ENCODE measurements at places on chromosomes 2 and 18.

- DNase-seq, result no peak
Measured at GRCh38 chr2:138777996-138778395, 2.2 kb downstream of the NXPH2 start.

DNA sequence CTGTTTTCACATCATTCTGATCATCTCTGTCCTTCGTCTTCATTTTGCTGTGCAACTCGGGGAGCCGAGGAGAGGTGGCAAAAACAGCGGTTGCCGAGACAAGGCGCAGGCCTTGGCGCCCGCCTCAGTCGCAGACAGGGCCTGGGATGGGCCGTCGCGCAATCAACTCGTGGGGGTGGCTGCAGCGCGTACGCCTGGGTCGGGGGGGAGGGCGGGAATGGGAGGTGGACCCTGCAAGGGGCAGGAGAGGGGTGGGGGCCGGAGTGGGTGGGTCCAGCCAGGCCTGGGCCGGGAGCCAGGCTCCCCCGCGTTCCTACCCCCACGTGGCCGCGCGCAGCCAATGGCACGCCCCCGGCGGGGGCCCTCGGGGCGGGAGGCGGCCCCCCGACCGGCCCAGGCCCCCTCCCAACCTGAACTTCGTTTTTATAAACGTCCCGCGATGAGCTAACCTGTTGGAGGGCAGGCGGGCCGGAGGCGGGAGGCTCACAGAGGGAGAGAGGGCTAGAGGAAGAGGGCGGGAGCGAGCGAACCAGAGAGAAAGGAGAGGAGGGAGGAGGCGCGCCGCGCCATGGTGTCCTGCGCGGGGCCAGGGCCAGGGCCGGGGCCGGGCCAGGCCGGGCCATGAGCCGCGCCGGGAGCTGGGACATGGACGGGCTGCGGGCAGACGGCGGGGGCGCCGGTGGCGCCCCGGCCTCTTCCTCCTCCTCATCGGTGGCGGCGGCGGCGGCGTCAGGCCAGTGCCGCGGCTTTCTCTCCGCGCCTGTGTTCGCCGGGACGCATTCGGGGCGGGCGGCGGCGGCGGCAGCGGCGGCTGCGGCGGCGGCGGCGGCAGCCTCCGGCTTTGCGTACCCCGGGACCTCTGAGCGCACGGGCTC is at the start of gene HOXD13:
Gene HOXD13, plus strand, starts transcription at position 452 of the 875 bp plus-strand sequence. Its CDS starts 170 bp downstream, at position 622.
- no peak for DNase-seq

DNA sequence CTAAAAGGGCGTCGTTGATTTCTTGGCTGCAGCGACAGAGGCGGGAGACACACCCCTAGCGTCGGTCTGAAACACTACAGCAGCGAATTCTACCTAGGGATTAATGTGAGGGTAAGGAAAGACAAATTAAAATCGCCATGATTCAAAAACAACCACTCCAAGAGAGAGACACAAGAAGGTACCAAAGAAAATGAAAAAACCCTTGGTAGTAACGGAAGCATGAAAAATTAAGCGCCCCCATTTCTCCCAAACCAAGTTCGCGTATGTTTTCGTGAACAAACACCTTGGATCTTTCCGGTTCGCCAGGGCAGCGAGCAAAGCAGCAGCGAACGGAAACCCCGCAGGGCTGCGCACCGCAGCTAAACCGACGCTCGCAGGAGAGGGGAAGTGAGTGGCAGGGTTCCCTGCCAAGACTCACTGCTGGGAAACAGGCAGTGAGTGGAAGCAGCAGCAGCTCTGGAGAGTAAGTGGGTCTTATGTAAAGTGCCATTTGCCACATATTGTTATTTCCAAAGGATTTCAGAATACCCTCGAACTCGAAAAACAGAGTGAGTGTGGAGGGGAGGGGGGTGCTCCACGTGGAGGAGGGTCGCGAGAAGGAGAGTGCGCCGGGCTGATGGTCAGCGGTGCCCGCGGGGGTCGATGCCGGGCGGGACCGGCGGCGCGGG is 1.0 kb downstream of the PPP3R1 start:
- DNase-seq, result peak; percentile 74

DNA sequence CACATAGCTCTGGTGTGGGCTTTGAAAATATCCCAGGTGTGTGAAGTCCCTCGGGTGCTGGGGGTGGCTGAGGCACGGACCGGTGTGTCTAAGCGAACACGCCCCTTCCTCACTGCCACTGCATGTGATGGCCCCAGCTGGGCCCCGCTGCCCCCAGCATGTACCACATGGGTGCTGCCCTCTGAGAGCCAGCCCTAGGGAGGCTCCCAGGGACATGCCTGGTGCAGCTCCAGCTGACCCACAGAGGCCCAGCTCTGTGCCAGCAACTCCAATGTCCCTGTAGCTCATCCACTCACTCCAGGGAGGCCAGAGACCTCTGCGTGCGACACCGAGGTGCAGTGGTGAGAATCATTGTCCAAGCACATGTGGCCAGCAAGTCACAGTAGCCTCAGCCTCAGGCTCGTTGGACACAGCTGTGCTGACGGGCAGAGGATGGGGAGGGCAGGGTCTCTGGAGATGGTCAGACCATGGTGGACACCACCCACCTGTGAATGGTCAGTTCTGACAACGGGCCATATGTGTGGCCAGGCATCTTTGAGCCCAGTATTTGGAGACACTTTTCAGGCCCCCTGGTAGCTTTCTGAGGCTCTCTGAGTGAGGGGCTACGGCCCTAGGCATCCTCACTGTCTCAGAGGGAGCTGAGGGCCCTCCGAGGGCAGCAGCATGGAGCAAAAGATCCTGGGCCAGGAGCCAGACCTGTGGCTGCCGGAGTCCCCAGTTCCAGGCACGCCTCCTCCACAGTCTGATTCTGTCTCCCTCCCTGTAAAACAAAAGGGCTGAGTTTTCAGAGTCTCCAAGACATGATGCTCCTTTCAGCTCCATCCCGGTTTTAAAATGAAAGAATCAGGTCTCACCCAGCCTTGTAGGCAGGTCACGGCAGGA is 220.7 kb downstream of the NDUFA10 start:
- no peak for DNase-seq

- DNase-seq, result no peak
Measured at GRCh38 chr2:24463271-24463670, 27.8 kb upstream of the NCOA1 start.

DNA sequence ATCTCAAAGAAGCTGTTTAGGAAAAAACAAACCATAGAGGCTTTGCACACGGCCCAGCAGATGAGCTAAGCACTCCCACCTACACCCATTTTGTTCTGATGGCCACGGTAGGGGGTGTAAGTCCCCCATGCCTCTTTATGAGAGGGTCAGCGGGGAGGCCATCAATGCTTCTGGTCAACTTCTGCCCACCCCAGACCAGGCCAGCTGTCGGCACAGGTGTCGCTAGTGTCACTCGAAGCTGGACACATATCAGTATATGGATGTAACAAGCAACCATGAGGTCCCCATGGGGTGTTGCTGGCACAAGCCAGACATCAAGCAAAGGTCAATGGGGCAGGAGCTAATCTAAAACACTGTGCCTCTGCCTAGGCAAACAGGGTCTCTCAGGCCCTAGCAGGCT is 23.7 kb upstream of the SLC35F6 start:
- no peak for DNase-seq

- no peak for DNase-seq
Measured at GRCh38 chr18:75162467-75162866, 46.5 kb downstream of the PTGR3 start.

- no peak for DNase-seq
Measured at GRCh38 chr18:24553571-24554285, 93.3 kb downstream of the HRH4 start.

- no peak for DNase-seq
Measured at GRCh38 chr2:45085487-45085886, 76.2 kb upstream of the SIX2 start.

GRCh38 chr2:85865539-85866164 is 23.1 kb downstream of the ST3GAL5 start:
- no peak for DNase-seq

- no peak for DNase-seq
Measured at GRCh38 chr2:172106108-172106961, 3.6 kb upstream of the DLX2 start.

- DNase-seq, result no peak
Measured at GRCh38 chr2:55089726-55090125, 39.5 kb upstream of the RTN4 start.

GRCh38 chr2:241007880-241008710 is 9.7 kb downstream of the SNED1 start:
- no peak for DNase-seq

DNA sequence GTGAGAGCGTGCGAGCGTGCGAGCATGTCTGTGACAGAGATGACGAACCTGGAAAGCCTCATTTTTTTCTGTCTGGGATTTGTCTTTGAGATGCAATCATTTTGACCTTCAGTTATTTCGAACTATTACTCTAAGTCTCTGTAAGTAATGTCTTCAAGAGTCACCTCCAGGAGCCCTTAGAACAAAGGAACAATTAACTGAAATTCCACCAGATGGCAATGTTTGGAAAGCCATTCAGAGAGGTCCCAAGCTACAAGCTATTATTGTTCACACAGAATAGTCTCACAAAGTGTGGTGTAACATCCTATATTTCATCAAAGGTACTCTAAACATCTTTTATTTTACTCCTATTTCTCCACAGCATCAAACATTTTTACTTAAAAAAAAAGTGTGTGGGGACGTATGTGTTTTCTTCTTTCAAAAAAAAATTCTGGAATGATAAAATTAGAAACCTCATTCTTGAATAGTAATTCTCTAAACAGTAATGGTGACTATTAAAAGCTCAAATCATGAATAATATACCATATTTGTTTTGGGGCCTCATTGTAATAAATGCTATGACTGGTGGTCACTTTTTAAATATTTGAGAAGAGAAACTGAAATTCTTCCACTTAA is 35.1 kb upstream of the MAPRE2 start:
- peak; percentile 46 for DNase-seq

GRCh38 chr2:46802665-46803546 is 112.7 kb downstream of the MCFD2 start:
- no peak for DNase-seq

DNA sequence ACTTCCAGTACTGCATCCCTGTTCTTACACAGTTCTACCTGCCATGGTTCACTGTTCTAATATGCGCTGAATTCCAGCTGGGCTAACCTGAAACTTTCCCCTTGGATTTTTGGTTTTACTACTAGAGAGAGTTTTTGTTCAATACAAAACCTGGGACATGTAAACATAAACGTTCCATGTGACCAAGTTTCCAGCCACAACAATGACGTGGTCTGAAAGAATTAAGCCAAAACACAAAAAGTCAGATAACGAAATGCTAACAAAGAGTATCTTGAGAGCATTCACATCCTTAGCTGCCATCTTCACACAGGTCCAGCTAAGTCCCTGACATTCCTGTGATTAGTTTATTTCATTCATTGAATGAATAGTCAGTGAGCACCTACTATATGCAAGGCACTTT is 467.0 kb upstream of the PKDCC start:
- DNase-seq, result no peak
